Activated naive CD4-positive, alpha-beta T cell treated with anti-CD3 and anti-CD28 coated beads, Interleukin-2, amount 50 U/mL, for 72 hours (primary cell): ENCODE measurements at places on chromosomes 16 and 17.

DNA sequence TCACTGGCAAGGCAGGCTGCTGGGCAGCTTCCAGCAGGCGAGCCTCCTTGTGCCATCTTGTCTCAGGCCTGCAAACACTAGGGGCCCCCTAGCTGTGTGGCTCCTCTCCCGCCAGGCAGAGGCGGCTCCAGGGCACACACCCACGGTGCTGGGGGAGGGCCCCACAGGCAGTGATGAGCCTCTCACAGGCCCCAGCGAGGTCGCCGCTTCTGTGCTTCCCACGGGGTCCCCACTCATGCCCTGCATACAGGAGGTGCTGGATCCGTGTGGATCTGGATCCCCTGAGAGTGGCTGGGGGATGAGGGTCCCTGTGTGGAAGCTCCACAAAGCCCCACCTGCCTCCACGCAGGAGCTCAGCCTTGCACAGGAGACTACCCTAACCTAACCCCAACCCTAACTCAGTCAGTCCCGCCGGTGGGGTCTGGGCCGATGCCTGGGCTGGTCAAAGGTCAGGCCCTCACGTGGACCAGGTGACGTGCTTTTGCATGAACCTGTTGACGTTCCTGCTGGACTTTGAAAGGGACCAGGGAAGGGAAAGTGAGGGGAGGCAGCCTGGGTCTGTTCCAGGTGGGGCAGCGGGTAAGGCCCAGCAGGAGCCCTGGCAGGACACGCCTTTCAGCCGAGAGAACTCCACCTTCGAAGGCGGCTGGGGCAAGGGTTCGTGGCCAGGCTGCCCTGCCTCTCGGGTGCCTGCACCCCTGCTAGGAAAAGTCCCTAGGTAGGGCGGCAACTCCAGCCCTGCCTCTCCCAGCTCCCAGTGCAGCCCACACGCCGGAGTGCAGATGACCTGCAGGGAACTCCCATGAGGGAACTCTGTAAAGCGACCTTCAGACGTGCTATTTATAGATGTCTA, 5.2 kb downstream of the SECTM1 start:
- DNase-seq: no peak

DNA sequence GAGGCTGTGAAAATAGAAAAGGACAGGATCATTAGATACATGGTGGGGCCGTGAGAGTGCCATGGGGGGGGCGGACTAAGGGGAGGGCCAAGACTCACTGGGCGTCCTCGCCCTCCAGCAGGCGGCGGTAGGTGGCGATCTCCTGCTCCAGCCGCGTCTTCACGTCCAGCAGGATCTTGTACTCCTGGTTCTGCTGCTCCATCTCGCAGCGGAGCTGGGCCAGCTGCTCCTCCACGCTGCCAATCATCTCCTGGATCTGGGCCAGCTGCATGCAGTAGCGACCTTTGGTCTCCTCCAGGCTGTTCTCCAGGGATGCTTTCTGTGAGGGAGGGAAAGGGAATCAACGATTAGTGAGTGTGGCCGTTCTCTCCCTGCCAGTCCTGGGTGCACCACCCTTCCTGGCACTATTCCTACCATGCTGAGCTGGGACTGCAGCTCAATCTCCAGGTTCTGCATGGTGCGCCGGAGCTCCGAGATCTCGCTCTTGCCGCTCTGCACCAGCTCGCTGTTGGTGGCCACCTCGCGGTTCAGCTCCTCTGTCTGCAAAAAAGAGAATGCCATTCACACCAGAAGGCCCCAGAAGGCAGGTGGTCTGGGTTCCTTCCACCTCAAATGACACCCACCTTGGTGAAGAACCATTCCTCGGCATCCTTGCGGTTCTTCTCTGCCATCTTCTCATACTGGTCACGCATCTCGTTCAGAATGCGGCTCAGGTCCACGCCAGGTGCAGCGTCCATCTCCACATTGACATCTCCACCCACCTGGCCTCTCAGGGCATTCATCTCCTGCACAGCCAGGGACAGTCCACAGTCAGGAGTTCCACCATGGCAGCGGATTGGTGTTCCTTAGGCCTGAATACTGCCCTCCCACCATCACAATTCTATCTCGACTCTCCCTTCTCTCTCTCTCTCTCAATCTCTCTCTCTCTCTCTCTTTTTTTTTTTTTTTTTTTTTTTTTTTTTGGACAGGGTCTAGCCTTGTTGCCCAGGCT, 3.3 kb downstream of the KRT14 start:
- DNase-seq: no peak

GRCh38 chr17:2874189-2874686, 78.0 kb downstream of the RAP1GAP2 start:
- no peak for DNase-seq

DNA sequence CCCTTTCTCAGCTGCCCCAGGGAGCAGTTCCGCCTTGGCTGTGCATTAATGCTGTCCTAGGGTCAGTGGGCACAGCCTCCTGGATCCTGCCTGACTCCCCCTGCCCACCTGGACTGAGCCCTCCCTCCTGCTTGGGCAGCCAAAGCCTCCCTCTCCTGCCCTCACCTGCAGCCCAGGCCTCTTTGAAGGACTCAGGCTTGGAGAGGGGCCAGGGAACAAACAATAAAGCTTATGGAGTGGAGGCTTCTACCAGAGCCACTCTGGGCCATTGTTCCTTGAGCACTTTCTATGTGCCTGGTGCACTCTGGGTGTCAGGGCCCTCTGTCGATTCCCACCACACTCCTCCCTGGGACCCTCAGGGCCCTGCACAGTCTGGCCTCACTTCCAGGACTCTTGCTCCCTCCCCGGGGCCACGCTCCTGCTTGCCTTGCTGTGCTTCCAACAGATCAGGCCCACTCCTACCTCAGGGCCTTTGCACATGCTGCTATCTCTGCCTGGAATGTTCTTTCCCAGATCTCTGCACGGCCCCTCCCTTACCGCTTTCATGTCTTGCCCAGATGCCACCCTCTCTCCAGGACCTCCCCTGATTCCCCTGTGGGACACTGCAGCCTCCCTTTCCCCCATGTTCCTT, 5.0 kb downstream of the KCNJ12 start:
- no peak for DNase-seq

DNA sequence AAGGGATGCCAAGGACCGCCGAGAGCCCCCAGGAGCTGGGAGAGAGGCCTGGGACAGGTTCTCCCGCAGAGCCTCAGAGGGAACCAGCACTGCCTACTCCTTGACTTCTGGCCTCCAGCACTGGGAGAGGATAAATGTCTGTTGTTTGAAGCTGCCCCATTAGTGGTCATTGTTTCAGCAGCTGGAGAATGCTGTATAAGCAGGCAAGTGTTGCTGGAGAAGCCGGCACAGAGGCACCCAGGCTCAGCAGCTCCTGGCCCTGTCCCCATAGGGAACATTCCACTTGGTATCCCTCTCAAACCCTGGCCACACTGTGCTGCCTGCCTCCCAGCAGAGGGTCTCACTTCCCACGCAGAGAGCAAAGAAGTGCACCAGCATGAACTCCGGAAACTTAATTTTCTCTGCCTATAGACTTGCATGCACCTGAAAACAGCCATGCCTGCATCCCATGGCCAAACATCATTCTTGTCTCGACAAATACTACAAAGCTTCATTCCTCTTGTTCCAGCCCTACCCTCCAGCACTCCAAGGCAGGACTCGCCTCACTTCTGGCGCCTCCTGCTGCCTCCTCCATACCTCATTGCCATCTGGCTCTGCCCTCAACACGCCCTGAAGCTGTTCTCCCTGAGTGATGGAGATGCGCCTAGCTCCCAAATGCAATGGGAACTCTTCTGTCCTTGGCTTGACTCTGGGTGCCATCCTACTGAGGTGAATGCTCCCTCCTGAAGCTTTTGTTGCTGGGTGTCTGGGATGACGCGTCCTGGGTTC, 88.1 kb downstream of the DNAH17 start:
- DNase-seq: no peak

DNA sequence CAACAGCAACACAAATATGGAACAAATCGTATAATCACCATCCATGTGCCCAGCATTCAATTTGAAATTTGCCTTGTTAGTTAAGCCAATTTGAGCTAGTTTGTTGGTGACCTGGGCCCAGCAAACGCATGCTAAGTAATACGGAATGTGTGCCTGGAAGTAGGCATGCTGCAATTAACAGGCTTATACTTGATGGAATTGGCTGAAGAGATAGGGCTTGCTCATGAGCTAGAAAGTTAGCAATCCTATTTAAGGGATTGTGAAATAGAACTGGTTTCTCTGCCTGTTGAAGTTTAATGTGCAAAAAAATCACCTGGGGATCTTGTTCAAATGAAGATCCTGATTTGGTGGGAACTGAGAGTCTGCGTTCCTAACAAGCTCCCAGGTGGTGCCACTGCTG, 8.5 kb upstream of the LPO start:
- DNase-seq: no peak
